ENCODE measurements at places on chromosomes 6 and 20.
A peak's percentile ranks its signal among the peaks of the same experiment; 100 is the strongest.

- no peak overlapping the region for H3K27ac ChIP-seq
- DNase-seq, result peak; percentile 31
Measured at GRCh38 chr20:63071541-63072181, 64.9 kb upstream of the BHLHE23 start.

DNA sequence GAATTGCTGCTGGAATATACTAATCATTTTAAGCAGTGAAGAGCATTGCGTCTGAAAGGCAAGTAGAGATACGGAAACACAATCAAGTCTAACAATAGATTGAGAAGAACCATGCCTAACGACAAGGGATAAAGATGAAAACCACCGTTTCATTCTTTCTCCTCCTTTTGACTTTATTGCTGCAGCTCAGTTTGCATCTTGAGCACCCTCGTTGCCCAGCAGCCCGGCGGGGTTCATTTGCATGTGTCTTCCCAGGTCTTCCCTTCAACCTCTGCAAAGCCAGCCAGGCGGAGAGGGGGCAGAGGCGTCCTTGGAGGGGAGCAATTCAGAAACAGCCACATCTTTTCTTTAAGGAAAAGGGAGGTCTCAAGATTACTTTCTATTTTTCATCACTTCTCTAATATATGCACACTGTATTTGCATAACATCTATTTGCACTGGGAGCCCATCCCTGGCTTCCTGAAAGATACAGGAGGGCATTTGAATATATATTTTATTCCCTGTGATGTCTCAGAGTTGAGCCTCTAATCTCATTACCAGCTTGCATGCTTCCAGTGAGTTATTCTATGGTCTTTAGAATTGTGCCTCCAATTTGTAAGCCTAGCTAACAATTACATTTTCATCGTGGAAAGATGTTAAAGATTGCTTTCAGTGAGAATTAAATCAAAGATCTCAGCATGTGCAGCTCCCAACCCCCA lies 18.7 kb upstream of the PXDC1 start:
- H3K36me3 ChIP-seq, result no peaks in the 10 kb centered on the region
- no peak overlapping the region for H3K27ac ChIP-seq
- DNase-seq, result no peak
- H3K27me3 ChIP-seq, result peaks cover 18% of the 10 kb centered on the region

DNA sequence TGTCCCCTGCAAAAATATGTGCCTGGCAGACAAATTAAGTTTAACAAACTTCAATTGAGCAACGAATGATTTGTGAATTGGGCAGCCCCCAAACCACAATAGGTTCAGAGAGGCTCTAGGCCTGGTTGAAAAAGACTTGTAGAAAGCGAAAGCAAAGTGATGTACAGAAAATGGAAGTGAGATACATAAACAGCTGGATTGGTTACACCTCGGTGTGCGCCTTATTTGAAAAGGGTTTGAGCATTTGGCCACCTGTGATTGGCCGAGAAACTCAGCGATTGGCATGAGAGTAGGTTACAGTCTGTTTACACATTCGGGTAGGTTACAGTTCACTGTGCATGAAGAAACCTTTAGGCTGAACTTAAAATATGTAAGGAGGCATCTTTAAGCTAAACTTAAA lies 136.9 kb downstream of the CD83 start:
- H3K27ac ChIP-seq, result peak overlapping the region; percentile 12
- H3K4me3 ChIP-seq, result no peak overlapping the region
- H3K27me3 ChIP-seq, result no peaks in the 10 kb centered on the region
- peaks cover 7% of the 10 kb centered on the region for H3K4me1 ChIP-seq

DNA sequence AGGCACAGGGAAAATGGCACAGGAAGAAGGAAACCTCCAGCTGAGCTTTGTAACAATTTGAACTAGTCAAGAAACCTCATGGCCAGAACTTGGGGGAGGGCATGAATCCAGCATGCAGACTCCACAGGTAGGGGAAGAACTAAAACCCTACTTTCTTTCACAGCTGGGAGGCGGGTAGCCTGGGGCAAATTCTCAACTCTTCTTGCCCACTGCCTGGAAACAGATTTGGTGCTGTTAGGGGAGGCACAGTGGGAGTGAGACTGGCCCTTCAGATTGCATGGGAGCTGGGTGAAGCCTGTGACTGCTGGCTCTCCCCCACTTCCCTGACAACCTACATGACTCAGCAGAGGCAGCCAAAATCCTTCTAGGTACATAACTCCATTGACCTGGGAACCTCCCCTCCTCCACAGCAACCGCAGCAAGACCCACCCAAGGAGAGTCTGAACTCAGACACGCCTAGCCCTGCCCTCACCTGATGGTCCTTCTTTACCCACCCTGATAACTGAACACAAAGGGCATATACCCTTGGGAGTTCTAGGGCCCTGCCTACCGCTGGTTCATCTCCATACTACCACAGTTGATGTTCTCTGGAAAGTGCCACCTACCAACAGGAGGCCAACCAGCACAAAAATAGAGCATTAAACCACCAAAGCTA lies 37.2 kb upstream of the TRIM27 start:
- H3K27ac ChIP-seq, result no peak overlapping the region
- no peaks in the 10 kb centered on the region for H3K36me3 ChIP-seq
- H3K4me1 ChIP-seq, result no peaks in the 10 kb centered on the region
- H3K27me3 ChIP-seq, result peaks cover 32% of the 10 kb centered on the region
- H3K4me3 ChIP-seq, result no peak overlapping the region
- DNase-seq, result no peak

DNA sequence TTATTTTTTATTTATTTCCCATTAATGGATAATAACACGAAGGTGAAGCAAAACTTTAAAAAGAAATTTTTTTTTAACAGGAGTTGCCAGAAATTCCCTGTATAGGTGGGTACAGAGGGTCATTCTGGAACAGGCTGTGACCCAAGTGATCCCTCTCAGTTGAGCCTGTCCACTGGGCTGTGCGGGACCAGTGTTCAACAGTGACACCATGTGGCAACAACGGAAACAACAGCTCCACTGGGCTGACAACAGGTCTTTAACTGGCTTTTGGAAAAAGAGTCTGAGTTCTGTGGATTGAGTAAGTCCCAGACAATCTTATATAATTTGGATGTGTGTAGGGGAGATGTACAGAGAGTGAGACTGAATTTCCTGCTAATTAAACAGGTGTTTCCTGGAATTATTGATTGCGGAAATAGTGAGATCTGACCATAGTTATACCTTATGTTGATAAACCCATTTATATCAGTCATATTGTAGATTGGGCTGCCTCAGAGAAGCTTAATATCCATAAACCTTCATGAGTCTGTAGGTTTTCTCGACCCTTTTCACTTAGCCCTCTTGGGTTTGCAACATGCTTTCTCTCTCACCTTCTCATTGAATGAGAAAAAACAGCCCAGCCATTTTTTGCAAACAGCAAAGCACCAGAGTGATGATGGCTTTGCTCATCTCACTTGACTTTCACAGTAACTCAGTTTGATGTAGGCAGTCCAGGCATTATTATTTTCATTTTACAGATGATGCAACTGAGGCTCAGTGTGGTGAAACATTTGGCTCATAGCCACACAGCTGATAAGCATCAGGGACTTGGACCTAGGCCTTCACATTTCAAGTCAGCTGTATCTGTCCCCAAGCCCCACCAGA lies 17.5 kb downstream of the KIAA1755 start:
- peaks cover 5% of the 10 kb centered on the region for H3K36me3 ChIP-seq
- DNase-seq, result peak; percentile 33
- H3K27ac ChIP-seq, result no peak overlapping the region

DNA sequence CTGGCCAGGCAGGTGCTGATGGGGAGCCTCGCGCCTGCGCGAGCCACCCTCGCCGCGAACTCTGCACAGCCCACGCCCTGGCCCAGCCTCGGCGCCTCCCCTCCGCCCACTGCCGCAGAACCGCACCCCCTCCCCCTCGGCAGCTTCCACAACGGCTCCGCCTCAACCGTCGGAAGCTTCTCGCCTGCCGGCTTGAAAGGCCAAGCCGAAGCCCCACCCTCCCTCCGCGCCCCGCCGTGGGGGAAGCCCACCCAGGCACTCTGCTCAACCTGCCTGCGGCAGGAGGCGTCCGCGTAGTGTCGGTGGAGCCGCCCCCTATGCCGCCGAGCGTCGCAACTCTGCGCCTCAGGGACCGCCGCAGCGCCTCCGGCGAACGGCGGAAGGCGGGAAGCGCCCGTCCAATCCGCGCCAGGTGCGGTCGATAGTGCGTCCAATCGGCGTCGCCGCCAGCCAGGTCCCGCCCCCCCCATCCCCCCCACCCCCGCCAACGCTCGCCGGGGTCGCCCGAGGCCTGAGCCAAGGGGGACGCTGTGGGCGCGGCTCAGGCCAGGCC lies at the start of gene SYCP2:
Gene SYCP2 (minus strand): TSS at position 342 of the 553 bp plus-strand sequence. CDS start 11,224 bp downstream, outside the sequence.
- peaks cover 23% of the 10 kb centered on the region for H3K4me1 ChIP-seq
- peaks cover 4% of the 10 kb centered on the region for H3K36me3 ChIP-seq
- no peak within 1 kb of the TSS for H3K27ac ChIP-seq
- peaks cover 2% of the 10 kb centered on the region for H3K27me3 ChIP-seq
- H3K4me3 ChIP-seq, result peak within 1 kb of the TSS; percentile 68
- peak; percentile 60 for DNase-seq

DNA sequence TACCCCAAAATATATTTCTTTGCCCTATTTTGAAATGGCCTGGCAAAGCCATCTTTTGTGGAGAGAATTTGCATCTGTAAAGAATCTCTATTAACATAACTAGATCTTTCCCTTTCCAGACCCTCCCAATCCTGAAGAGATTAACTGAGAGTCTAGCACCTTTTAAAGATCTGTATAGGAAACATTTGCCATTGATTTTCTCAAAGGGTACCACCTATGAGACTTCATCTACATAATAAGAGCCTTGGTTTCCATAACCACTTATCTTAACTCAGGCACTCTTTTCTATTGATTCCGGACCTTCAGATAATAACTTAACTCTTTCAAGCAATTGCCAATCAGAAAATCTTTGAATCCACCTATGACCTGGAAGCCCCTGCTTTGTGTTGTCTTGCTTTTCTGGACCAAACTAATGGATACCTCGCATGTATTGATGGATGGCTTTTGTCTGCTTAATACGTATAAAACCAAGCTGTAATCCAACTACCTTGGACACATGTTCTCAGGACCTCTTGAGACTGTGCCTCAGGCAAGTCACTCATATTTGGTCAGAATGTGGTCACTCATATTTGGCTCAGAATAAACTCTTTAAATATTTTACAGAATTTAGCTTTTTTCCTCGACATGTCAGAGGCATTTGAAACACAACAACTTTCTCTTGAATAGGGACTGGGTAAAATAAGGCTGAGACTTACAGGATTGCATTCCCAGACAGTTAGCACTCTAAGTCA lies 31.4 kb downstream of the SLC22A2 start:
- DNase-seq, result no peak
- H3K27ac ChIP-seq, result no peak overlapping the region
- no peaks in the 10 kb centered on the region for H3K36me3 ChIP-seq
- peaks cover 18% of the 10 kb centered on the region for H3K4me1 ChIP-seq

DNA sequence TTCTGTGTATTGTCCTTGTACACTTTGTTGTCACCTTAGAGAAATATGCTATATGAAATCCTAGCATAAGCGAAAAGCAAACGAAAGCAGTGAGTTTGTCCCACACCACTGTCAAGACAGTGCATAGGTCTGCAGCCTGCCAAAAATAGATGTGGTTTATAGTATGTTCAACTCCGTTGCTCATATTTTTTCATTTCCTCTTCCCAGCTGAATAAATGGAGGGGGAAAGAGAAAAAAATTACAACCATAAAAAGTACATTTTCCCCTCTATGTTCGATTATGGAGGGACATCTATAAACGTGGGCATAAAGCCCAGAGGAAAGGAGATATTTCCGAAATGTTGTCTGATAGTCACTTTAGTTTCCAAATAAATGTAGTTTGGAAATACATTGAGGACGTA lies 25.8 kb downstream of the PRL start:
- no peaks in the 10 kb centered on the region for H3K27me3 ChIP-seq
- peaks cover 8% of the 10 kb centered on the region for H3K4me1 ChIP-seq
- H3K36me3 ChIP-seq, result no peaks in the 10 kb centered on the region

DNA sequence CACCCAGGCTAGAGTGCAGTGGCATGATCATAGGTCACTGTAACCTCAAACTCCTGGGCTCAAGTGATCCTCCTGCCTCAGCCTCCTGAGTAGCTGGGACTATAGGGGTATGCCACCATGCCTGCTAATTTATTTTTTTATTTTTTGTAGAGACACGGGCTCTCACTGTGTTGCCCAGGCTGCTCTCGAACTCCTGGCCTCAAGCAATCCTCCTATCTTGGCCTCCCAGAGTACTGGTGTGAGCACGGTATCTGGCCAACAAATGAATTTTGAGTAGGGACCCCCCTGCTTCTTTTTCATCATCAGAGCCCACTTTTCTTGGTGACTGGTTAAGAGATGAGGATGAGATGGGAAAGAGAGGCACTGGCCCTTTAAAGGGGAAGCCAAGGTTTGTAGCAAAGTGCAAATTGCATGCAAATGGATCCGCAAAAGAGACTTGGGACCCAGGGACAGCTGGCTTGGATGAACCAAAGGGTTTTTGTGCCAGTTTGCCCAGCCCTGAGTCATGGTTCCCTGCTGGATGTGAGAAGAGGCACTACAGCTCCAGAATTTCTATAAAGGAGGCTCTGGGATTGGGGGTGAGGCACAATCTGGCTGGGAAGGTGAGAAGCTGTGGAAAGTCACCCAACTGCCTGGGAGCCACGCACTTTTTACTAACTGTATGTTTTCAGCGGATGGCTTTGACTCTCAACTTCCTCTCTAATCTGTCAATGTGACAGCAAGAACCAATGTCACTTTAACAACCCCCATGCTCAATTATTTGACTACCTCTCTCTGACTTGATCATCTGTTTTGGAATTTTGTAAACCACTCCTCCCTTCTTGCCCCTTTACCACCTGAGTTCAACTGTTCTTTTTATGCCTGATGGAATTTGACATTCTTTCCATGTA lies 58.7 kb upstream of the RNF24 start:
- H3K4me3 ChIP-seq, result no peak overlapping the region
- H3K4me1 ChIP-seq, result peaks cover 9% of the 10 kb centered on the region
- no peak for DNase-seq
- H3K36me3 ChIP-seq, result no peaks in the 10 kb centered on the region
- no peak overlapping the region for H3K27ac ChIP-seq

DNA sequence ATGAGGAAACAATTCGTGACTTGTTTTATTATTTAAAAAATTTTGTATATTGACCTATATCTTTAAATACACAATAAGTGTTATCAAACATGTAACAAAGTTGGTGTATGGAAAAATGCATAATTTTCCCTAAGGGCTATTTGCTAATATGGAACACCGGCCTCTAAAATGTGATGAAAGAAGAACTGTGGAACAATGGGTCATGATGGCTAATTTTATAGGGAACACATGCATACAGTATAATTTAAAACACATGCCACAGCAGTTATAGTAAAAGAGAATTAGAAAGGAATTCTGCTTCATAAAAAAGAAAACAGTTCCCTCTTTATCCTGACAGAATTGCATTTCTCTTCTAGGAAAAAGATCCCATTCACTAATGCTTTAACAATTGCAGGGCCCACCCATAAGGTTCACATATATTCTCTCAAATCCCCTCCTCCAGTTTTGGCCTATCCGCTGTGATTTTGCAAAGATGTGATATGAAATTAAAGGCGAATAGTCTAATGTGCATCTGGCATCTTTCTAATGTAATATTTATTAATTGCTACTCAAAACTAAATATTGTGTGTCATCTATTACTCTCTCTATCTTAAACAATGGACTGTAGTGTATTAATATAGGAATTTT lies 628.1 kb upstream of the CITED2 start:
- H3K27ac ChIP-seq, result no peak overlapping the region
- H3K36me3 ChIP-seq, result no peaks in the 10 kb centered on the region
- peaks cover 2% of the 10 kb centered on the region for H3K27me3 ChIP-seq

- H3K4me3 ChIP-seq, result no peak overlapping the region
- H3K36me3 ChIP-seq, result no peaks in the 10 kb centered on the region
- H3K27me3 ChIP-seq, result no peaks in the 10 kb centered on the region
- no peak overlapping the region for H3K27ac ChIP-seq
- DNase-seq, result no peak
- H3K4me1 ChIP-seq, result no peaks in the 10 kb centered on the region
Measured at GRCh38 chr6:123896869-123897268, 93.2 kb downstream of the NKAIN2 start.
